Effector CD8-positive, alpha-beta T cell (primary cell): ENCODE measurements at places on chromosomes 7 and 10.

- no peak for DNase-seq
Observed at GRCh38 chr10:112832361-112832878, 117.6 kb upstream of the TCF7L2 start.

DNA sequence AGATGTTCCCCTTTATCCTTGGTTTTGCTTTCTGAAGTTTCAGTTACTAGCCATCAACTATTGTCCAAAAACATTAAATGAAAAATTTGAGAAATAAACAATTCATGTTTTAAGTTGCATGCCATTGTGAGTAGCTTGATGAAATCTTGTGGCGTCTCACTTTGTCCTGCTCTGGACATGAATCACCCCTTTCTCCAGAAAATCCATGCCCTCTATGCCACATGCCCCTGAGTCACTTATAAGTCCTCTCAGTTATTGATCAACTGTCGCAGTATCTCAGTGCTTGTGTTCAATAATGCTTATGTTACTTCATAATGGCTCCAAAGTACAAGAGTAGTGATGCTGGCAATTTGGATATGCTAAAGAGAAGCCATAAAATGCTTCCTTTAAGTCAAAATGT is 208.0 kb upstream of the FERD3L start:
- no peak for DNase-seq

- no peak for DNase-seq
Observed at GRCh38 chr7:93968911-93969620, 35.1 kb downstream of the BET1 start.

DNA sequence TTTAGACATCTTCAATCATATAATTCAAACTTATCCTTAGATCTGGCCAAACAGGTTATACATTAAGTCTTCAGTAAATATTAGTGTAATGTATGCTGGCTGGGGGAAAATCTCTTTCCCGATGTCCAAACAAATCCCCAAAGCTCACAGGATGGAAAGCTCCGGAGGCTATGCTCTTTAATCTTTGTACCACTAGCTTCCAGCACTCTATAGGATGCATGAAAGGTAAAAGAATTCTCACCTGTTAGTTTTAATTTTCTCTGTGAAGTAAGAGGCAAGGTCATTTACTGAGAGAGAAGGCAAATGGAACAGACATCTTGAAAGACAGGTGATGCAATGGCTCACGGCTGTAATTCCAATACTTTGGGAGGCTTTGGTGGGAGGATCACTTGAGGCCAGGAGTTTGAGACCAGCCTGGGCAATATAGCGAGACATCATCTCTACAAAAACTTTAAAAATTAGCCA is 99.8 kb upstream of the KIF5B start:
- DNase-seq: no peak

DNA sequence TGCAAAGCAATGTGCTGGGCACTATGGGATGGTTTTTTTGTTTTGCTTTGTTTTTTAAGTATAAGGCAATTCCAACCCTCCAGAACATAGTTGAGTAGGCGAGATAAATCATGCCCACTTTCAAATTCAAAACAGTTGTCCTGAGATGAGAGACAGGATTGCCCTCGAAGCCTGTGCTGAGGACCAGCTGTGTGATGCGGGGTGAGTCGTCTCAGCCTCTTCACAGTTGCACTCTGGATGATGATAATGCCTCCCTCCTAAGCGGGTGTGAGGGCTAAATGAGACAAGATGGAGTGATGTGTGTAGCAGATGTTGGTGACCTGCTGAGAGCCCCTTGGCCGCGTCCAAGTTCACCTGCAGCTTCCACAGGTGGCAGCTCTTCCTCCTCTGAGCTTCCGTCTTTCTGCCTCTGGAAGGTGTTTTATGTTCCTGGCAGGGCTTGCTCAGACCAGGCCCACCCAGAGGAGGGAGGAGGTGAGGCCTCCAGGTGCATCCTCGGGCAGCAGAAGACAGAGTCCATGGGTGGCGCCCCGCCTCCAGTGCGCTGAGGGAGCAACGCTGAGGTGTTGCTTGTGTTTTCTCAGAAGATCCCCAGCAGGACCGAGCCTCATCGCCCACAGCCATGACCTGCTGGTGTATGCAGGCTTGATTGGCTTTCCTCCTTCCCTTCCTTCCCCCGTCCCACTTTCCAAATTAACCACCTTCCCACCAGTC is 30.6 kb downstream of the ECHDC3 start:
- no peak for DNase-seq

- DNase-seq: no peak
Observed at GRCh38 chr10:78915190-78915518, 153.6 kb upstream of the ZMIZ1 start.

DNA sequence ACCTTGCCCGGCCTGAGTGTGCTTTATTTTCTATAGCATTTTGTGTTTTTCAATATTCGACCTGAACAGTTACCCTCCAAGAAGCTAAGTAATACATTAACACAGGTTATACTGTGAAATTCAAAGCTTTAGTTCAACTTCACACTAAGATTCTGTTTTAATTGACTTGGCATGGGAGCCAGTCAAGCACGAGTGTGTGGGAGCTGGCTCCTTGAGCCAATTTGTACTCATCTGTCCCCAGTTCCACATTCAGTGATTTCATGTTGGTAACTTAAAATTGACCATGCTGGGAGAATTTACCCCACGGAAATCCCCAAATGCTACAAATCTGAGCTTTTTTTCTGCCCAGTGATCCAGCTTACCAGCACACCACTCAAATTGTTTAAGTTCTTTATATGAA is 20.3 kb downstream of the TSPAN12 start:
- no peak for DNase-seq

- no peak for DNase-seq
Observed at GRCh38 chr10:113326160-113327111, 226.4 kb upstream of the HABP2 start.

GRCh38 chr7:100130608-100131453 is 4.1 kb downstream of the MBLAC1 start:
- DNase-seq: peak; percentile 76

GRCh38 chr7:36058020-36058592 is 94.9 kb upstream of the EEPD1 start:
- DNase-seq: no peak

DNA sequence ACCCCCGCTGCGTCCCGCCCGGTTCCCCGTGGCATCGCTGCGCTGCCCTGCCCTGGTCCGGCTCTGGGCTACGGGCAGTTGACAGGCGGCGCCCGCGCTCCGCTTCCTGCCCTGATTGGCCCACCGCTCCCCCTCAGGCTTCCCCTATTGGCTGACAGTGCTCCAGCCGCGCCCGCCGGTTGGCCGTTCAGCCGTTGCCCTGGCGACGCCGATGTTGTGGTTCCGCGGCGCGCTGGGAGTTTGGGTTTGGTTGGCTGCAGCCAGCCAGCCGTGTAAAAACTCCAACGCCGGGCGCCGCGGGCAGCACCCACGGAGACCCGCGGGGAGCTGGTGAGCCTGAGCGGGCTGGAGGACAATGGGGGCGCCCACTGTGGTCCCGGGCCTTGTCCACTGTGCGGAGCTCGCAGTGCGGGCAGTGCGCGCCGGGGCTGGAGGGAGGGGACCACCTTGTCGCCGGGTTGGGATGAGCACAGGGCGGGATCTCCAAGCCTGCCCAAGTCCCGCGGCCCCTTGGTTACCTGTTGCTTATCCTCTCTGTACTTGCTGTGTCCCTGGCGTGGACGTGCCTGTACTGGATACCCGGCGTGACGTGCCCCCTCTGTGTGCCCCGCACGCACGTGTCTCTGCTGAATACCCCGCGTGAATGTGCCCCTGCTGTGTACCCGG is at the start of gene C7orf57:
C7orf57 (plus strand) TSS at position 243 of the 666 bp plus-strand sequence. CDS start 766 bp downstream, outside the sequence.
- DNase-seq: peak; percentile 76

DNA sequence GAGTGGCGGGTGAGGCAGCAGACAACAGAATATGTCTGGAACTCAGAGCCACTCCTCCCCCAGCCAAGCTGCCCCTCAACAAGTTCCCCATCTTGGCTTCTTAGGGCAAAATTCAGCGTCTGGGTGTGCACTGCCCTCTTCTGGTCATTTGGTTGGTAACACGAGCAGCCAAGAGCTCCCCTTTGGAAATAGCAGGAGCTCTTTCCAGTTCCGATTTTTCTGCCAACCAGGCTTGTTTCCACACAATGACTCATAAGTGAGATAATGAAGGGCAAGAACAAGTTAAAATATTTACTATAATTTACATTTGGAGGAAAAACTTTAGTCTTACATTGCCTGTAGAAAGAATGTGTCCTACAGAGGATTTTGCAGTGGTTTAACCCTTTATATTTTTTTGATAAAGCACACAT is 70.5 kb downstream of the ADCYAP1R1 start:
- no peak for DNase-seq

DNA sequence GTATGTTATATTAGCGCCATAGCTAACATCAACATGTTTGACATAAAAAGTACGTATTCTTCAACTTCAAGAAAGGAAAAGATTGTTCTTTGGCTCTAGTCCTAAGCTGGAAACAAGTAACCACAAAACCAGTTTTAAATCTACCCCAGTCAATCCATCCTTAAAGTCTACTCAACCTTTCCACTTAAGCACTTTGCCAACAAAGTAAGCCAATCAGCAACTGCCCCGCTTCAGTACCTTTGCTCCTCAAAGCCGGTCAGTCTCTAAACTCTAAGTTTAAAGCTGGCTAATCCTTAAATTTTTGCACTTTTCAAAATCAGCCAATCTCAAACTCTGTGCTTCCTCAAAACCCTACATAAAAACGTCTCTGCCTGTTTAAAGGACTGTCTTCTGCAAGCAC is 8.1 kb downstream of the ZNF438 start:
- no peak for DNase-seq
